ENCODE measurements at places on chromosomes 5 and 9.

- DNase-seq: no peak
Measured at GRCh38 chr5:10733426-10733825, 27.6 kb downstream of the DAP start.

- DNase-seq: no peak
Measured at GRCh38 chr5:122400938-122401337, 88.9 kb downstream of the SNCAIP start.

GRCh38 chr9:33165263-33166151 lies 1.6 kb downstream of the B4GALT1 start:
- no peak for DNase-seq

DNA sequence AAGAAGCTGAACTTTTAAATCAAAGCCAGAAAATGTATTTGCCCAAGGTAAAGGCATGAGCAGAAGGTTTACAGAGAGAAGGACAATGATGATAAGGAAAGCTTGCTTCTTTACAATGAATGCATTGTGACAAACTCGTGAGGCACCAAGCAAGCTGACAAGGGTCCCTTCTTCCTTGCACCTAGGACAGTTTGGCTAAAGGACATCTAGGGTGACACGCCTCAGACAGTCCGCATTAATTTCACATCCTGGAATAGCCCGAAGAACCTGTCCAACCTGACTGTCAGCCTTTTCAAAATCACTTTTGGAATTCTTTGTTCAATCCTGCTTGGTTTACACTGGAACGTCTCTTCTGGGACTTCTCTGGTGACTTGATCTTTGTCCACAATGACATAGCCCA lies 146.4 kb upstream of the MAP3K1 start:
- no peak for DNase-seq

DNA sequence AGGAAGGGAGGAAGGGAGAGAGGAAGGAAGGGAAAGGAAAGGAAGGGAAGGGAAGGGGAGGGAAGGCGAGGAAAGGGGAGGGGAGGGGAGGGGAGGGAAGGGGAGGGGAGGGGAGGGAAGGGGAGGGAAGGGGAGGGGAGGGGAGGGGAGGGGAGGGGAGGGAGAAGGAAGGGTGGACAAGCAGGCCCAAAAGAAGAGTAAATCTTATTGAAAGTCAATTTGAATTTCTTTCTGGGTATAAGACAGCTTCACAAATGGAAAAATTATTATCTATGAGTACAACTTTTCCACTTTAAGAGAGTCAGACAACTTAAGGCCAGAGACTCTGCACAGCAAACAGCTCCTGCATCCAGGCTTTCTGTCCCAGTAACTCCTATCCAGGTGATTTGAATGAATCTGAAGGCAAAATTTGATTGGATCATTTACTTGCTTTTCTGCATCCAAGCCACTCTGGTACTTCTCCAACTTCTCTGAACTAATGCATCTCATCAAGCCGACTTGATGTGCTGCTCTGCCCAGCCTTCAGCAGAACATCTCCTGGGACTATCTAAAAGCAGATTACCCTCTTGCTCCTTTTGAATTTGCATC lies 363.4 kb upstream of the KIF2A start:
- DNase-seq: no peak

DNA sequence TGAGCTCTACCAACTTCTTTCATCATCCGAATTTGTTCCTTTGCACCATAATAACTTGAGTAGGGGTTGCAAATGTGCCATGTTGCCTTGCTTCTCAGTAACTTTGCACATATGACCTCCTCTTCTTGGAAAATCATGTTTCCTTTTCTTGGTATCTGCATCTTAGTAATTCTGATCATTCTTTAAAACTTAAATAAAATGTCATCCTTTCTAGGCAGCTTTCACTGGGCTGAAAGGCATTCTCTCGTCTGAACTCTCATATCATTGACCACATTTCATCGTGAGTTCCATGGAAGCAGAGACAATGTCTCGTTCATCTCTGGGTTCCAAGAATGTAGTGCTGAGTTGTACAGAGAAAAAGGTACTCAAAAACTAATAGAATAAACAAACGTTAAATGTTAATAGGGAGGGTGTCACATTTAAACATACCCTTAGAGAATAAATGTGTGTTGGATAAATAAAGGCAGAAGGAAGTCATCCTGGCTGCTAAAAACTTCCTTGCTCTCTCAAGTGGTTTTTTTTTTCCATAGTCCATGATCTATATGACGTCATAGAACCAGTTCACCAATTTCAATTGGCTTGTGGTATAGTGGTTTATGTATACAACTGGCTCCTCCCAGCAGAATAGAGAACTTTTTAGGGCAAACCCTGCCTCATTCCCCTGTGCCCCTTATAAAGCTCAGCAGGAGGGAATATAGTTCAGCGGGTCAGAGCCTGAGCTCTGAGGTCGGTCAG lies 218.1 kb upstream of the TRIM32 start:
- DNase-seq: no peak

DNA sequence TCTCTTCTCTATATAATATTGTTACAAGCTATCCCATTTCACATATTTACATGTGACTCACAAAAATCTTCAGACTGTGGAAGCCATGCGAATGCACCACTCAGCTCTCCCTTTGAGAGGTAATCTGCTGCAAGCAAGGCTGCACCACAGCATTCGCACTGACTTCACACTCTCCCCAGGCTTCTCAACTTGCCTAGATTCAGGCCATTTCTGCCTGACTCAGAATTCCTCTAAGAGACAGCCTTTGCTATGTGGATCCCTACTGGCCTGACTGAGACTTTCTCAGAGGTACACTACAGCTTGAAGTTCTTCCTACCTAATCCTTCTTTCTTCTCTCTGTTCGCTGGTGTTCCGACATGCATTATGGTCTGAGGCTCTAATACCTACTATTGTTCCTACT lies 21.1 kb upstream of the DMRTA1 start:
- no peak for DNase-seq

DNA sequence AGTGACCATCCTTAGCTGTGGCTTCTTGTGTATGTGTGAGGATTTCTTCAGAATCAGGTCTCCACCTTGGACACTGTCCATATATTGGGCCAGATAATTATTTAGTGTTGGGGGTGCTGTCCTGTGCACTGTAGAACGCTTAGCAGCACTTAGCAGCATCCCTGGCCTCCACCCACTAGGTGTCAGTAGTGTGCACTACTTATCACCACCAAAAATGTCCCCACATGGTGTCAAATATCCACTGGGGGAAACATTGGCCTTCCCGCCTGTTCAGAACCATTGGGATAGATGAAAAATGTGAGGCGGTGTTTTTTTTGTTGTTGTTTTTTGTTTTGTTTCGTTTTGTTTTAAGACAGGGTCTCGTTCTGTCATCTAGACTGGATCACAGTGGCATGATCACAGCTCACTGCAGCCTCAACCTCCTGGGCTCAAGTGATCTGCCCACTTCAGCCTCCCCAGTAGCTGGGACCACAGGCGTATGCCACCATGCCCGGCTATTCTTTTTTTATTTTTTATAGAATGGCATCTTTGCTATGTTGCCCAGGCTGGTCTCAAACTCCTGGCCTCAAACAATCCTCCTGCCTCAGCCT lies 67.7 kb downstream of the TENT4A start:
- DNase-seq: peak; percentile 57

- no peak for DNase-seq
Measured at GRCh38 chr5:51977014-51977413, 593.8 kb downstream of the ISL1 start.

DNA sequence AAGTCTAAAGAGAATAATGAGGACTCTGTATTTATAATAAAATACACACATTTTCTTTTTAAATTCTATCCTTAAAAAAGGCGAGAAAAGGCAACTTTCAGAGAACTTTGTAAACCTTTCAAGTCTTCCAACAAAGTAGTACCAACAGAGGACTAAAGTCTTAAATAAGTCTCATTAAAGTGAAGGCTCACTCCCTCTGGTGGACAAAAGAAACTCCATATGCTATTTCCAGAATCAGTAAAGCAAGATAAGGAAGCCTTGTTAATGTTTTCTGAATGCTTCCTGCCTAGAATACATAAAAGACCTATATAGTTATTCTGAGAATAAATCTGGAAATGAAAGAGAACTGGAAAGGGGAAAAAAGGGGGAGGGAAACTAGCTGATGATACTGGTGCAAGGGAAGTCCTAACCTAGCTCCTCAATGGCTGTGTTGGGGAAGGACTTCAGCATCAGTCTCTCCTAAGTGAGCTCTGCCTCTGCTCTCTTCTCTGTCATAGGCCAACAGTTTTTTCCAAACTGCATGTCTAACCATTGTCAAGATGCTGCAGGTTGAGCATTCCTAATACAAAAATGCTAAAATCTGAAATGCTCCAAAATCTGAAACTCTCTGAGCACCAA lies 7.2 kb downstream of the HMGCS1 start:
- DNase-seq: peak; percentile 27

DNA sequence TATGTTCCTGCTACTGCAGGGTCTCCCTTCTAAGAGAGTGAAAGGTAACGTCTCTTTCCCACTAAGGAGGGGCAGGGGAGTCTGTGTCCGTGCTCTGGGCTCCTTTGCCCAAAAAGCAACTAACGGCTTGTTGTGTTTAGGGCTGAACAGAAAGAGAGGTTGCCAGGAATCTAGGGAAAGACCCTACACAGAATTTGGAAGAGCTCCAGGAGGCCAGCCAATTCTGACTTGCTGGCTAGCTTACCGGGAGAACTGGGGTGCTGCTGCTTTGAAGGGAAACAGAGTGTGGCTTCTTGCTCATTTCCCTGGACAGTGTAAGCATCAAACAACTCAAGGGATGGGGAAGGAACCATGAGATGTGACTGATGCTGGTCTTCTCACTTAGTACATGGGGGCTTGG lies 176.1 kb downstream of the GADD45G start:
- DNase-seq: no peak

GRCh38 chr5:33227746-33228145 lies 213.0 kb upstream of the TARS1 start:
- DNase-seq: no peak

GRCh38 chr9:69470186-69470977 lies 145.4 kb downstream of the ENTREP1 start:
- no peak for DNase-seq

DNA sequence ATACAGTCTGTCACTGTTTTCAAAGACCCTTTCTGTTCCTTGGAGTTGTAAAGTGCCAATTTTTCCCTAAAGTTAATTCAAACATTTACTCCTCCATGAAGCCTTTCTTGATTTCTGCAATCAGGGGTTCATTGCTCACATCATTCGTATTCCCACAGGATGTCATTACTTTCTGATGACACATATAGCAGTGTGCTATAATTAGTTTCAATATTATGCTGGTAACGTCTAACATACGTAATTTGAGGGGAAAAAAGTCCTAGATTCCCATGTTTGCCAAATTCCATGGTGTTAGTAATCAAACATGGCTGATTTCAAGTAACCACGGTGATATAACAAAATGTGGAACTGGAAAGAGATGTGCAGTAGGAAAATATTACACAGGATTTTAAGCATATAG lies 468.2 kb upstream of the MEF2C start:
- no peak for DNase-seq

- no peak for DNase-seq
Measured at GRCh38 chr9:134422301-134423090, 96.2 kb downstream of the RXRA start.

GRCh38 chr9:21555911-21556310 lies 73.8 kb upstream of the IFNE start:
- DNase-seq: no peak

- no peak for DNase-seq
Measured at GRCh38 chr9:133566382-133566781, 31.9 kb downstream of the ADAMTSL2 start.

DNA sequence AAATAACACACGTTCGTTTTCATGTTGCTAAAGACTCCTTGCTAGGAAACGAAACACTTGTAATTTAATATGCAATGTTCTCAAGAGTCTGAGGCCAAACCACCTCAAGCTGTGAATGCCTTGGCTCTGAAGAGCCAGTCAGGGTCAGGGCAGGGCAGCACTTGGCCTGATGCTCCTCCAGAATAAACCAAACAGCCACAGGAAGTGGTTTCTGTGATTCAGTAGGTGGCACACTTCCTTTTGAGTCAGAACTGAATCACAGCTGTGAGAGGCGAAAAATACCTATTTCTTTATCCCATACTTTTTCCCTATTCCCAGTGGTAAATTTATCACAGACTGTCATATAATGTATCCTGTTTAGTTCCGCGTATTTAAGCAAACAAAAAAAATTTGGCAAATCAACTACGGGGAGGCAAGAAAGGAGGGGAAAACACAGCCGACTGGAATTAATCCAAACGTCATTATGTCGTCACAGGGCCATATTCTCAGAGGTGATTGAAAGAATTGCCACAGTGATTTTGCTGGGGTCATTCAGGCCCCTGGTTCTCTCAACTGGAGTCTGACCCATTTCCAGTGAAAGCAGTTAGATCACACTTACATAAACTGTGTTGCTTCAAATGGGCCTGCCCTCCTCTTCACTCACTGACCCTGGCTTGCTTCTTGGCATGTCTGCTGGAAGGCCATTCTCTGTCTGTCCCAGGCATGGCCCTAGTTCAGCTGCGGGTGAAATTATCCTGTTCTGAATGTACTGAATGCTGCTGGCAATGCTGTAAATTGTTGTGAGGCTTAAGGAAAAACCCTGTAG lies 71.2 kb downstream of the ARRDC3 start:
- DNase-seq: peak; percentile 27

- DNase-seq: no peak
Measured at GRCh38 chr5:133688391-133688790, 76.0 kb upstream of the FSTL4 start.

DNA sequence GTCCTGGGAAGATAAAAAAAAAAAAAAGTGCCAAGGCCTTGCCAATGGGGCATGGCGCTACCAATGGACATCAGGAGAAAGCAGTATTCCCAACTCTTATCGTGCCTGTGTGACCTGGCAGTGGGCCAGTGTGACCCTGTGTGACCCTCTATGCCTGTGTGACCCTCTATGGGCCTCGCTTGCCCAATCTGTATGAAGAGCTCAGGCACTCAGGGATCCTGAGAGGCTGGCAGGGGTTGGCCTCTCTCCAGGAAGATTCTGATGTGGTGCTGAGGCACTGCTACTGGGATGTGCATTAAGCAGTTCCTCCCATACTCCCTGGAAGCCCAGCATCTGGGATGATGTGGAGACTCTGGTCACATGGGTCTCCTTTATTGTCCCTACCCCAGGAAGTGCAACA lies 179.2 kb downstream of the MACROH2A1 start:
- DNase-seq: no peak

DNA sequence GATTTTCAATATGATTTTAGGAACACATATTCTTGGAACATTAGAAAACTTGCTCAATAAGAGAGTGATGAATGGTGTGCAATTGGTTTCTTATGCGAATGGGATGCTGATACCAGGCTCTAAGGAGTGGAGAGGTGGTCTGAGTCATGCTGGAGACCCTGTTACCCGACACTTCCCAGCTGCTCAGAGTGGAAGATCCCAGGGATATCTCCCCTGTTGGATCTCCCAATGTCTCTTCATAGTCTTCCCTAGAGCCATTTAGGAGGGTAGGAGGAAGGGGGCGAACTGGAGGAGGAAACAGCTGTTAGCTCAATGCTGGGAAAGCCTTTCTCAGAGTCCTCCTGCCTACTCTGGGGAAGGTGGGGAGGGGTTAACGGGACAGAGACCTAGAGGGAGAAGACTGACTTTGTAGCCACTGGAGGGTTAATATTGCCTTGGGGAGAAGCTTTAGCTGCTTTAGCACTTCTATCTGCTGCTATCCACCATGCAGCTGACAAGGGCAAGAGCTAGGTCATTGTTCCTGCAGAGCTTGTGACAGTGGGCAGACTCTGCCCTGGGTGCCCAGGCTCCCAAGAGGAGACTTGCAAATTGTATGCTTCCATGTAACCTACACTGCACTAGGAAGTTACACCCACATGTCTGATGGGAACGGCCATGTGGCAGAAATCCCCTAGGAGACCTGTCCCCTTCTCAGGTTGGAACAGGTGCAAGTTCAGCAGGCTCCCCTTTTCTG lies 301.0 kb downstream of the GADD45G start:
- DNase-seq: no peak
